T-cell (primary cell): ENCODE measurements at places on chromosomes 11 and 22.
A peak's percentile ranks its signal among the peaks of the same experiment; 100 is the strongest.

DNA sequence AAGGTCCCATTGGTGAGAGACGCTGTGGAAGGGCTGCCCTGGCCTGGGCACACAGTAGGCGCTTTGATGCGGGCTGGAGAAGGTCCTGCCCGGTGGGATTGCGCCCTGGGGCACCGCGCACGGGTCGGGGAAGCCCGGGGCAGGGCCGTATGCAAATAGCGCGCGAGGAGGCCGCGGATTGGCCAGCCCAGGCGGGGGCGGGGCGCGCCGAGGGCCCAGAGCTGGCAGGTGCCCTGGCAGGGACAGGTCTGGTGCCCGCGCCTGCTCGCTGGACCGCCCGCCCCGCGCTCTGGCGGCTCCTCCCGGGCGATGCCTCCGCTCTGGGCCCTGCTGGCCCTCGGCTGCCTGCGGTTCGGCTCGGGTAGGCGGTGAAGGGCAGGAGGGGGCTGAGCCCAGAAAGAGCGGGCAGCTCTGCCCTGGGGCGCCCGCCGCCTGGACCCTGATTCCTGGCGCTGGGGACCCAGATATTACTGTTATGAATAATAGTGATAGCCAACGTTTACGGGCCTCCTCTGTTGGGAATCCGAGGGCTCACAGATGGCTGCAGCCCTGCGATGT lies at the start of gene UPK3A:
UPK3A (plus strand) TSS at position 245 of the 558 bp plus-strand sequence; CDS start at position 310, 65 bp downstream.
- DNase-seq: peak; percentile 32
- H3K27me3 ChIP-seq: no peaks in the 10 kb centered on the region
- H3K27ac ChIP-seq: no peak within 1 kb of the TSS
- H3K4me1 ChIP-seq: no peaks in the 10 kb centered on the region
- H3K4me3 ChIP-seq: no peak within 1 kb of the TSS
- H3K36me3 ChIP-seq: no peaks in the 10 kb centered on the region

DNA sequence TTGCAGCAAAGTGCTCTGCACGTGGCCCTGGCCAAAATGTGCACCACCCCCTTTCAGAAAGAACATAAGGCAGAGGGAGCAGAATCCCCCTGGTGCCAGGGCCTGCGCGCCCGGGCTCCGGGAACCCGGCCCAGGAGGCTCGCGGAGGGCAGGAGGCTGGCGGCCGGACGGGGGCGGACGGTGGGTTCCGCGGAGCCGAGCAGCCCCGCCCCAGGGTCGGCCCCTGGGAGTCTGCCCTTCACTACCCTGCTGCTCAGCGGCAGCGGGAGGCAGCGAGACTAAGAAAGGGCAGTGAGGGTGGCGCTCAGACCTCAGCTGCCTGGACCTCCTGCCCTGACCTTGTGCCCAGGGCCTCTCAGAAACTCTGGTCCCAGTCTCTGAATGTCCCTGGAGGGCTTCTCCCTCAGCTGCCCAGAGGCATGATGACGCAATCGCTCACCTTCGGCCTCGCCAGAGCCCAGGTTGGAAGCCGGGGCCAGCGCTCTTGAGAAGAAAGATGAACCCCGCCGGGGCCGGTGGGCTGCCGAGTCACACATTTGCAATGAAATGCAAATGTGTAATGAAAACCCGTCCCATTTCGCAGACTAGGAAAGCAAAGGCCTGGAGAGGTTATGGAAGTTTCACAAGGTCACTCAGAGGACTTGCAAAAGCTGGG lies 1.1 kb upstream of the CLMP start:
- H3K36me3 ChIP-seq: no peaks in the 10 kb centered on the region
- H3K4me1 ChIP-seq: peaks cover 24% of the 10 kb centered on the region
- H3K27ac ChIP-seq: no peak overlapping the region
- H3K4me3 ChIP-seq: no peak overlapping the region
- no peak for DNase-seq

DNA sequence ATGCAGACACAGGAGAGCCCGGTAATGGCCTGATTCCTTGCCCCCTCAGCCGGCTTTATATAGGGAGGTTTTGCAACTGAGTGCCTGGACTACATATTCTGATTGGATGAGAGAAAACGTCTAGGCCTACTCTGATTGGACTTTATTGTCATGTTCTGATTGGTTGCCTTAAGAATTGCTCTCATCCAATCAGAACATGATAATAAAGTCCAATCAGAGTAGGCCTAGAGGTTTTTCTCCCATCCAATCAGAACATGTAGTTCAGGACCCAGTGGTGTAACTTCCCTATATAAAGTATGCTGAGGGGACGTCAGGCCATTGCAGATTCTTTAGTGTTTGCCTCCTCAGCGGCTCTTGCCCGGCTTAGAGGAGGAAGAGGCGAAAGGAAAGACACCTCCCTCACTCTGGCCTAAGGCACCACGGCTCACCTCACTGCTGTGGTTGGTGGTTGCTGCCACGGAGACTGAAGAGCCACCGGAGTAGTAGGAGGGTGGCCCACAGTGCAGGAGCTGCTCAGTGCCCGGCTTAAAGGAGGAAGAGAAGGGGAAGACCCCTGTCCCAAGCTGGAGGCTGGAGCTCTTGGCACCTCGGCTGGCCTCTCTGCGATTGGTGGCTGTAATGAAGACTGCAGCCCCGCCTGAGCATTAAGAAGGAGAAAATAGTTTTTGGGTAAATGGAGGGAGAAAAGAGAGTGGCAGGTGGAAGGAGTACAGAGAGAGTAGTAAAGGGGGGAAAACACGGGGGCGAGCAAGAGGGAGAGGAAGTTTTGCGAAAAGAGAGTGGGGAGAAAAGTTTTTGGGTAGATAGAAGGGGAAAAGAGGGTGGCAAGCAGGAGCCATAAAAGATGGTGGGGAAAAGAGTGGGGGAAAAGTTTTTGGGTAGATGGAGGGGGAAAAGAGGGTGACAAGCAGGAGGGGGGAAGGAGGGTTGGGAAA lies 116.7 kb upstream of the SERPIND1 start:
- H3K4me3 ChIP-seq: no peak overlapping the region
- no peak overlapping the region for H3K27ac ChIP-seq
- H3K36me3 ChIP-seq: no peaks in the 10 kb centered on the region
- no peak for DNase-seq
- H3K27me3 ChIP-seq: no peaks in the 10 kb centered on the region

GRCh38 chr11:43393765-43394355 lies 35.1 kb downstream of the TTC17 start:
- peaks cover 71% of the 10 kb centered on the region for H3K36me3 ChIP-seq
- DNase-seq: no peak
- H3K4me3 ChIP-seq: no peak overlapping the region
- no peaks in the 10 kb centered on the region for H3K27me3 ChIP-seq
- no peaks in the 10 kb centered on the region for H3K4me1 ChIP-seq
- H3K27ac ChIP-seq: no peak overlapping the region

- H3K4me3 ChIP-seq: no peak overlapping the region
- no peaks in the 10 kb centered on the region for H3K4me1 ChIP-seq
- no peak overlapping the region for H3K27ac ChIP-seq
- no peak for DNase-seq
These were observed 36.5 kb downstream of the GRIK4 start for GRCh38 chr11:120547811-120548681.

GRCh38 chr11:19868281-19868821 lies 155.7 kb downstream of the NAV2 start:
- no peaks in the 10 kb centered on the region for H3K27me3 ChIP-seq
- H3K4me3 ChIP-seq: no peak overlapping the region
- no peaks in the 10 kb centered on the region for H3K4me1 ChIP-seq
- DNase-seq: no peak
- no peak overlapping the region for H3K27ac ChIP-seq

- H3K4me3 ChIP-seq: no peak overlapping the region
- H3K27me3 ChIP-seq: no peaks in the 10 kb centered on the region
- H3K36me3 ChIP-seq: no peaks in the 10 kb centered on the region
- no peak for DNase-seq
- peaks cover 46% of the 10 kb centered on the region for H3K4me1 ChIP-seq
These were observed 25.5 kb downstream of the KCNJ1 start for GRCh38 chr11:128841461-128842072.

DNA sequence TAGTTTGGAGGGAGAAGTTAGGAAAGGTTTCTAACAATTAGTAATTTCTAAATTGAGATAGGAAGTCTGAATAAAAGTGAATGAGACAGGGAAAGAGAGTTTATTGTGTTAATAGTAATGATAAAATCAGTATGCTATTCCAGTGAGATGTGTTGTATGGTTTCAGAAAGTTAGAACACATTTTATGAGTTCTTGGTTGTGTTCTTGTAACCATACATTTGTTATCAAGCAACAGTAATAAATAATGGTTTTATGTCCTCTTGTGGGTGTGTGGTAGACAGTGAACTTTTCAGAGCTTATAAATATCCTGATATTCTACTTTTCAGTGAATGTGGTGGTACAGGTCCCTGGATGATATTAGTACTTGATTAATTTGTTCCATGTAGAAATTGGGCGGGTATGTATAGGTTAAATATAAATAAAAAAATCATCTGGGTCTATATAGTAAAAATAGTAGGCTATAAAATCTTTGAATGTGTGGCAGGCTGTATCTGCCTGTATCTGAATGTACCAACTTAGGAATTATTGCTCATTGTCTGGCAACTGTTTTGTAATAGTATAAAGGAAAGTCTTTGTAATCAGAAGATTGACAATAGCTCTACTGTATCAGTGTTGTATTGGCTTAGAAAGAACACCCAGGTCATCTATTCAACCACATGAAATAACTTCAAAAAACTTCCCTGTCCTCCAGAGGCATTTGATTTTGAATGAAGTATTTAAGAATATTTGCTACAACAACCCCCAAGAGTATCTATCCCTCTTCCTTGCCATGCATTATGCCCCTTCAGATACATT lies 54.8 kb downstream of the UVRAG start:
- no peaks in the 10 kb centered on the region for H3K4me1 ChIP-seq
- H3K27ac ChIP-seq: no peak overlapping the region
- H3K36me3 ChIP-seq: no peaks in the 10 kb centered on the region
- no peaks in the 10 kb centered on the region for H3K27me3 ChIP-seq
- DNase-seq: no peak

GRCh38 chr22:37240941-37241320 lies 3.1 kb downstream of the RAC2 start:
- peak overlapping the region; percentile 88 for H3K27ac ChIP-seq
- DNase-seq: no peak
- H3K4me1 ChIP-seq: peaks cover 55% of the 10 kb centered on the region
- H3K27me3 ChIP-seq: no peaks in the 10 kb centered on the region

DNA sequence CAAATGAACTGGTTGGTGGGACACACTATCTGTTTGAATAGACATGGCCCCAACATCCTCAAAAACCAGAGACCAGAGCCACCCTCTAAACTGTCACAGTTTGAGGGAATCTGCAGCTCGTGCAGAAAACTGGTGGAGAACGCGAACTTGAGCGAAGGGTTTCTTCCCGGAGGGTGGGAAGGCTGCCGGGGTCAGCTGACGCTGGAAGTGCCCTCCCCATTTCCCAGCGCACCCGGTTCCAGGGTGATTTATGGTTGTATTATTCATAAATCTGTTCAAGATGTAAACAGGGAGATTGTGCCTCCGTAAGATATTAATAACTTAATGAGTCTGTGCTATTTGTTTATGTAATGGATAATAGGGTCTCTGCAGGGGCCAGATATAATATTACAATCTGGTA lies 1396.7 kb downstream of the BRD1 start:
- no peak overlapping the region for H3K27ac ChIP-seq
- no peak for DNase-seq
- no peaks in the 10 kb centered on the region for H3K27me3 ChIP-seq
- no peak overlapping the region for H3K4me3 ChIP-seq

- H3K27me3 ChIP-seq: no peaks in the 10 kb centered on the region
- H3K4me1 ChIP-seq: no peaks in the 10 kb centered on the region
- H3K36me3 ChIP-seq: no peaks in the 10 kb centered on the region
- no peak overlapping the region for H3K27ac ChIP-seq
- no peak overlapping the region for H3K4me3 ChIP-seq
These were observed 131.9 kb downstream of the TEAD1 start for GRCh38 chr11:12806113-12806512.

- H3K27me3 ChIP-seq: no peaks in the 10 kb centered on the region
- no peak overlapping the region for H3K4me3 ChIP-seq
- DNase-seq: no peak
- H3K4me1 ChIP-seq: peaks cover 41% of the 10 kb centered on the region
- no peaks in the 10 kb centered on the region for H3K36me3 ChIP-seq
These were observed 3.2 kb upstream of the PRR5 start for GRCh38 chr22:44698531-44699421.
